Fibroblast of lung (primary cell): ENCODE measurements at places on chromosomes 11 and 22. TPM values are rescaled to one million over a fixed set of nuclear protein-coding genes. Genes with fewer than 3 reads are reported as not detected.

BTBD18 gene
- not detected in 2 replicates for total RNA-seq

ANO3 gene
- total RNA-seq = 1.0 and 5.1 TPM in 2 replicates

TPST2 gene
- 17.7 and 35.0 TPM in 2 replicates for total RNA-seq

KCNJ5 gene
- total RNA-seq = 0.33 and 0.51 TPM in 2 replicates

GRCh38 chr11:109933126-109933525 lies 160.1 kb upstream of the ZC3H12C start:
- H3K4me1 ChIP-seq = no peaks in the 10 kb centered on the region
- DNase-seq = peak; percentile 17
- H3K27ac ChIP-seq = no peak overlapping the region
- H3K27me3 ChIP-seq = no peaks in the 10 kb centered on the region

DNA sequence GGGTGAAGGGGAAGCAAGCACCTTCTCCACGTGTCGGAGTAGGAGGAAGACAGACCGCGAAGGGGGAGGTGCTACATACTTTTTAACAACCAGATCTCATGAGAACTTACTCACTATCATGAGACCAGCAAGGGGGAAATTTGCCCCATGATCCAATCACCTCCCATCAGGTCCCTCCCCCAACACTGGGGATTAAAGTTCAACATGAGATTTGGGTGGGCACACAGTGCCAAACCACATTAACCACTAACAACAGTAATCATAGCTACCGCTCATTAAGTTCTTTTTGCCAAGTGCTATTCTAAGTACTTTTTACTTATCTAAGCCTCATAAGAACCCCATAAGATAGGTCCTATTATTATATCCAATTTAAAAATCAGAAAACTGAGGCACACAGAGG lies 450.5 kb upstream of the DDI1 start:
- H3K27me3 ChIP-seq = no peaks in the 10 kb centered on the region
- no peak for DNase-seq
- no peak overlapping the region for H3K4me3 ChIP-seq
- H3K36me3 ChIP-seq = no peaks in the 10 kb centered on the region
- no peak overlapping the region for H3K27ac ChIP-seq

- no peak overlapping the region for H3K4me3 ChIP-seq
- peaks cover 8% of the 10 kb centered on the region for H3K36me3 ChIP-seq
- no peaks in the 10 kb centered on the region for H3K27me3 ChIP-seq
- H3K4me1 ChIP-seq = peaks cover 23% of the 10 kb centered on the region
- peak overlapping the region; percentile 5 for H3K27ac ChIP-seq
Observed at GRCh38 chr22:27876684-27877083, 42.4 kb downstream of the PITPNB start.

DNA sequence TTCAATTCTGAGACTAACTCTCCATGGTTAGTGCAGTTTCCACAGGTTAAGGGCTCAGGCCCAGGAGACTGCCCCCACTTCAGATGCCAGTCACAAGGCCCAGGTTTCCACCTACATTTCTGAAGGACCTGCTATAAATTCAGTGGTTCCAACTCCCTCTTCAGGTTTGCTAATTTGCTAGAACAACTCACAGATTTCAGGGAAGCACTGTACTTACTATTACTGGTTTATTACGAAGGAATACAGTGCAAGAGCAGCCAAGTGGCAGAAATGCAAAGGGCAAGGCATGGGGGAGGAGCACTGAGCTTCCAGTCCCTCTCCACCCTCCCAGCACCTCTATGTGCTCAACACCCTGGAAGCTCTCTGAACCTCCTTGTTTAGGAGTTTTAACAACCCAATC lies 39.3 kb upstream of the SPON1 start:
- peaks cover 4% of the 10 kb centered on the region for H3K27me3 ChIP-seq
- DNase-seq = no peak

DNA sequence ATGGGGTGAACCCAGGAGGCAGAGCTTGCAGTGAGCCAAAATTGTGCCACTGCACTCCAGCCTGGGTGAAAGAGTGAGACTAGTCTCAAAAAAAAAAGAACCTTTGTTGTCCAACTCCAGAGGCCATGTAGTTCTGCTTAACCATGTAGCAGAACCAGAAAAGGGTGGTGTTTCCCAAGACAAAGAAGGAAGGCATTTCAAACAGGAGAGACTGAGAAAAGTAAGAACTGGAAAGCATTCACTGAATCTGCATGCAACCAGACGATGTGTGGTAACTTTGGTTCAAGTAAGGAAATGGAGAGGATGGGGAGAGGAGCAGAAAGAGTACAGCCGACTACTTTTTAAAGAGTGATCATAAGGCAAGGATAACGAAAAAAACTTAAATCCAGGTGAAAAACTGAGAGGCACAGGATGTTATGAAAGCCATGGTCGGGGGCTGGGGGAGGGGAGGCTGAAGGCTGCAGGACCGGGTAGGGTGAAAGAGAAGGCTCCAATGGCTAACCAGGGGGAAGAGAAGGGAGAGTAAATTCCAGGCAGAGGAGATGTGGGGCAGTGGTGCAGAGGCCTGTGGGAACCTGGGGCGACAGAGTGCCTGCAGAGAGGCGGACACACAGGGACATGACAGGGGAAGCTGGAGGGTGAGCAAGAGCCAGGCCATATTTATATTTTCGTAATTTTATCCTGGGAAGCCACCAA lies 48.8 kb downstream of the MAPK1 start:
- H3K27me3 ChIP-seq = no peaks in the 10 kb centered on the region
- H3K4me3 ChIP-seq = no peak overlapping the region
- no peak for DNase-seq

GRCh38 chr11:5626196-5626595 lies 1.4 kb downstream of the TRIM34 start:
- DNase-seq = peak; percentile 47
- H3K36me3 ChIP-seq = no peaks in the 10 kb centered on the region
- no peaks in the 10 kb centered on the region for H3K27me3 ChIP-seq
- no peak overlapping the region for H3K27ac ChIP-seq
- peaks cover 6% of the 10 kb centered on the region for H3K4me1 ChIP-seq
- H3K4me3 ChIP-seq = no peak overlapping the region

DNA sequence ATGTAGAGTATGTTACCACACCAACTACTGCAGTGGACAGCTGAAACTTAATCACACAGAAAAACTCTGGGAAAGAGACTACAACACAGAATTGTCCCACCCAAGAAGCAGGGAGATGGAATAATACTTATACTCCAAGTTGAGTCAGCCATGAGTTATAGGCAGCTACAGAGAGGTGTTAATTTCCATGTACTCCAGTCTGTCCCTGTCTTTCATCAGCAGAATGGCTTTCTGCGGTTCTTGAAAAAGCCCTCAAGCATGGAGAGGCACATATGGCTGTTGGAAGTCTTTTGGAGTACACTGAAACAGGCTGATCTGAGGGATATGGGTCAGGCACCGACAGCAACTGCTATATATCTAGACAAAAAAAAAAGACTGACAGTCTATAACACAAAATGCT lies 219.5 kb downstream of the DLG2 start:
- no peaks in the 10 kb centered on the region for H3K36me3 ChIP-seq
- no peak overlapping the region for H3K4me3 ChIP-seq
- no peaks in the 10 kb centered on the region for H3K27me3 ChIP-seq
- DNase-seq = no peak
- H3K4me1 ChIP-seq = no peaks in the 10 kb centered on the region
